GM23248 (cell line): ENCODE measurements at places on chromosomes 16 and 17.
A peak's percentile ranks its signal among the peaks of the same experiment; 100 is the strongest.

GRCh38 chr17:4711661-4712181 lies 1.3 kb downstream of the ARRB2 start:
- no peak for DNase-seq

DNA sequence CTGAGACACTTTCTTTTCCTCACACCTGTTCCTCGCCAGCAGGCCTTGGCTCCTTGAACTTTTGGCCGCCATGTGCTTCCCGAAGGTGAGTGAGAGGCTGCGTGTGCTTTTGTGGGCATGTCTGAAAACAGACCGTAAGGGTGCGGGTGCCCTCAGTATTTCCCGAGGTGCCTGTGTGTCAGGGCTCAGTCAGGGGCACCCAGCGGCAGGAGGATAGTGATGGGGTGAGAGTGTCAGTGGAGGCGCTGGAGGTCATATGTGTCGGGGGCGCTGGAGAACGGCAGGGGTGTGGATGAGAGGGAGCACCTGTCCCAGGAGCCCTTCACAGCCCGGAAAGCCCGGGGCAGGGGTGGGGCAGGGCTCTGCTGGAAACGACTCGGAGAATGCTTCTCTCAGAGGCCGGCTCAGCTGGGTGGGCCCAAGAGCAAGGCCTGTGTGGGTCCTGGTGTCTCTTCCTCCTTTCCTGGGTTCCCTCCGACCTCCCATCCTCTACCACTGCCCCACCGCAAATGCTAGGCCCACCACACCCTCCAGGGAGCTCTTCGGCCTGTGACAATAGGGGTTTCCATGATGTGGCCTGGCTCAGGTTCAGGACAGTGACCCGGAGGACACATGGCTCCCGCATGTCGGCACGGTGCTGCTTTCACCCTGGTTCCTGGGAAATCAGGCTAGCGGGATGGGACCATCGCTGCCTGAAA lies 451 bp downstream of the IL32 start:
- no peak for DNase-seq

- no peak for DNase-seq
These were observed 2.0 kb upstream of the RDM1 start for GRCh38 chr17:35932586-35932985.

DNA sequence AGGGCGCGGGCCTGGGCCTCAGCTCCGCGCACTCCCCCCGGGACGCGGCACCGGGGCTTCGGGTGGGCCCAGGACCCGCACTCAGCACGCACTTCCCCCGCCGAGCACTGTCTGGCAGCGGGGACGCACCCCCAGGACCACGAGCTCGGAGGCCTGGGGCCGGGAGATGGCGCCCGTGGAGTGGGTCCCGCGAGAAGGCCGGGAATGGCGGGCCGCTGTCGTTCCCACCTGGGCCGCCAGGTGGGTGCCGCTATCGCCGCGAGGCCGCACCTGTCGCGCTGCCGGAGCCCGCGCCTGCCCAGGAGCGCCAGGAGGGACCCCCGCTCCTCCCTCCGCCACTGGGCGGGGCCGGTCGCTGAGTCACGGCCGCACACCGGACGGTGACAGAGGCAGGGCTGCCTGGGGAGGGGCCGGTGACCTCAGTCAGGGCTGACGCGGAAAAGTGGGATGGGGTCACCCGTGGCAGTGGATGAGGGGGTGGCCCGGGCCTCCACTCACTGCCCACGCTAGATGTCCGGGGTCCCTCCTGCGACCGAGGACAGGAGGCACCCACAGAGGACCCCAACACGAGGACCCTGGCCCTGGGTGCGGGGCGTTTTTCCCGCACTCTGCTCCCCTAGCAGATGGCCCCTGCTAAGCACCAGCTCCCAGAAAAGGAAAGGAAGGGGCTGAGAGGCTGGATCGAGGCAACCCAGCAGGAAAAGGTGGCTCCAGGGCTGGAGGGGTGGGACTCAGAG lies 6.9 kb upstream of the ACTG1 start:
- DNase-seq: peak; percentile 59

GRCh38 chr16:26475596-26475995 lies 591.1 kb upstream of the C16orf82 start:
- no peak for DNase-seq

- DNase-seq: peak; percentile 90
These were observed 1.1 kb upstream of the AKTIP start for GRCh38 chr16:53503991-53504663.

GRCh38 chr17:30401097-30401496 lies 22.4 kb downstream of the CPD start:
- DNase-seq: no peak

DNA sequence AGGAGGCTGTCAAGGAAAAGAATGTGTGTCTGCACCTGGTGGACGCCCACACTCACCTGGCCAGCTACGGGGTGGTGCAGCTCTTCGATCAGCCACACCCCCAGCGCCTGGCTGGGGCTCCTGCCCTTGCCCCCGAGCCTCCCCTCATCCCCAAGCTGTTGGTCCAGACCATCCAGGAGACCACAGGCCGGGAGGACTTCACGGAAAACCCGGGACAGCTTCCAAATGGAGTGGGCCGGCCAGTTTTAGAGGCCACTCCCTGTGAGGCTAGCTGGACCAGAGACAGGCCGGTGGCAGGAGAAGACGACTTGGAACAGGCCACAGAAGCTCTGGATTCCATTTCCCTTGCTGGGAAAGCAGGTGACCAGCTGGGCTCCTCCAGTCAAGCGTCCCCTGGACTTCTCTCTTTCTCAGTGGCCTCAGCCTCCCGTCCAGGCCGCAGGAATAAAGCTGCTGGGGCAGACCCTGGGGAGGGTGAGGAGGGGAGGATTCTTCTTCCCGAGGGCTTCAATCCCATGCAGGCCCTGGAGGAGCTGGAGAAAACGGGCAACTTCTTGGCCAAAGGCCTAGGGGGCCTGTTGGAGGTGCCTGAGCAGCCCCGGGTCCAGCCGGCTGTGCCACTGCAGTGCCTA lies 2.2 kb downstream of the WDR81 start:
- DNase-seq: no peak

GRCh38 chr16:54942353-54942943 lies 11.8 kb downstream of the IRX5 start:
- no peak for DNase-seq

- peak; percentile 94 for DNase-seq
These were observed 672 bp upstream of the ALKBH5 start for GRCh38 chr17:18182978-18183333.

DNA sequence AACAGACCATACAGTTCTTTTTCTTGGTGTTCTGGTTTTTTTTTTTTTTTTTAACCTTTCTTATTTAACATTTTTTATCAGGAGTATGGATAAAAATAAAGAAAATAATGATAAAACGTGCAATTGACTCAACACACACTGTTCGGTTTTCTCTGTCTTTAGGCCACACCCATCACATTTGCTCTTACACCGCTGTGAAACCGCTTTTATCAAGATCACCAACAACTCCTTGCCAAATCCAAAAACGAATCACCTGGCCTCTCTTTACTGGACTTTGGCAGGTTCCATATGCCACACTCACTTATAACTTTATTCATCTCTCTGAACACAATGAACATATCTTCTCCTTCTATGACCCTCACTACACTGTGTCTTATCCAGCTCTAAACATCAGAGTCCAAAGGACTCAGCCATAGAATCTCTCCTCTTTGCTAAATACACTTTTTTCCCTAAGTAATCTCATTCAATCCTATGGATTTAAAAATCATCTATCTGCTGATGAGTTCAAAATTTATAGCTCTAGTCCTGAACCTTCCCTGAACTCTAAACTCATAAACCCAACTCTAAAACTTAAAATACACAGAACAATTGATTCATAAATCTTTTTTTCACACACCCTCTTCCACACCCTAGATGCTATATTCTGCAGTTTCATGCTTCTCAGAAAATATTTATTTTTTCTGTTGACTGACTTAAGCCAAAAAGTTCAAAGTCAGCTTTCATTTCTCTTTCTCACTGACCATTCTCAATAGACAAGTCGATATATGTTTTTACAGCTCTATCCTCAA lies 800.6 kb upstream of the SOX9 start:
- no peak for DNase-seq

DNA sequence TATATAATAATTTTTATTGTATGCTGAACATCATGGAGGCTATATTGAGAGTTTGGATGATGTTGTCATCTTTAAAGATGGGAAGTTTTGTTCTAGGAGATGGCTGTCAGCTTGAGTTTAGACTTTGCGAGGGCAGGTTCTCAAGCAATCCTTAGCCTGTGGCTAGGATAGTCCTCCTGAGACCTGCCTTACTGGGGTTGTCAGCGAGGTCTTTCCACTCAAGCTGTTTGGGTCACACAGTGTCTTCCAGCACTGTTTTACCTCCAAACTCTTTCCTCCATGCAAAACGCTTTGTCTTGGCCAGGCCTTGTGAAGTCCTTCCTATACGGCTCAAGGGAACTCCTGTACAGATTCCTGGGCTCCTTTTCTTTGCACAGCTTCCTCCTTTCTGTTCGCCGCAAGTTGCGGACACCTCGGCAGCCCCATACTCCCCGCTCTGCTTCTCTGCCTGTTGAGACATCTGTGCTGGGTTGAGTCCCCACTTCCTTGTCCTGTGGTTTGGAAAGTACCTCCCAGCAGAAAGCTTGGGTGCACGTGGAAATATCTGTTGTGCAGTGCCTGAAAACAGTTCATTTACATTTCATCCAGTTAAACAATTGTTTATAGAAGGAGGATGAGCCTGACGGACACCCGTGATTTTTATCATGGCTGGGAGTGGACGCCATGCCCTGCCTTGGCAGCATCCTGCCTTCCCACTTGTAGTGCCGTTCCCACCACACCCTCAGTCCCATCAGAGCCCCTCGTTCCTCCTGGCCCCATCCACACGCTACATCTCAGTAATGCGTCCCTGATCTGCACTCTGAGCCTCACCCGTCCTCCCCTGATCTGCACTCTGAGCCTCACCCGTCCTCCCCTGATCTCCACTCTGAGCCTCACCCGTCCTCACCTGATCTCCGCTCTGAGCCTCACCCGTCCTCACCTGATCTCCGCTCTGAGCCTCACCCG lies 55.0 kb upstream of the CBFA2T3 start:
- no peak for DNase-seq

DNA sequence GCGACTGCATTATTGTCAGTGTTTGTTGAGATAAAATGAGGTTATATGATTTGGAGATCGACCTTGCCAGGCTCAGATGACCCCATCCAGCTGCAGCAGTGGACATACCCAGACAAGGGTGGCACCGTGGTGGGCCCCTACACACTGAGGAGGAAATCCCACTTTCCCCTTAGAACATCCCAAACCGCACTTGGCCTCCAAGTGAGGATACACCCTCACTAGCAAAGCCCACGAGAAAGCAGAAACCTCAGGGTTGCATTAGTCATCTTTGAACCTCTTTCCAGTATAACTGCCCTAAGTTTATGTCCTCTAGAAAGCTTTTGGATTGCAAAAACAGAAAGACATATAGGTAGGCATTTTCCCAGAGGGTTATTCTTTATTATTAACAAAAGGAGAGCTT lies 101.5 kb downstream of the CLEC16A start:
- peak; percentile 65 for DNase-seq
